ENCODE measurements at places on chromosomes 7 and 10.

- no peak for DNase-seq
Observed at GRCh38 chr10:93671042-93671441, 31.4 kb downstream of the FRA10AC1 start.

- DNase-seq: no peak
Observed at GRCh38 chr10:70333268-70333667, 49.2 kb downstream of the LRRC20 start.

DNA sequence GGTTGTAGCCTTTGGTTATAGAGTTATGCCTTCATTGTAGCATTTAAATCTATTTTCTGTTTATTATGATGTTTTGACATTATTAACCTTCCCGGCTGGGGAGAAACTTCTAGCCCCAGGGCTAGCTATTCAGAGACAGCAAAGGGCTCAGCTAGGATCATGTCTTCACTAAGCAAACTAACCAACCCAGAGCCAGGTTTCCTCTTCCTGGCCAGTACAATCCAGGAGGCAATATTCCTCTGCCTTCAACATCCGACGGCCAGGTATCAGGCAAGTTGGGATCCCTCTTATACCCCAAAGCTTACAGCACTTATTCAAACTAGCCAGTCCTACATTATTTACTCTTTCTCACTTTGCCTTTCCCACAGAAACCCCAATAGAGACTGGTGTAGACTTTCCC lies 1060.7 kb upstream of the GHITM start:
- DNase-seq: no peak

- no peak for DNase-seq
Observed at GRCh38 chr7:5282543-5283316, at the start of gene SLC29A4. SLC29A4 (plus strand) TSS chr7:5282943; CDS start chr7:5287817, 4,874 bp downstream.

- DNase-seq: no peak
Observed at GRCh38 chr7:120994512-120995410, 6.2 kb downstream of the CPED1 start.

DNA sequence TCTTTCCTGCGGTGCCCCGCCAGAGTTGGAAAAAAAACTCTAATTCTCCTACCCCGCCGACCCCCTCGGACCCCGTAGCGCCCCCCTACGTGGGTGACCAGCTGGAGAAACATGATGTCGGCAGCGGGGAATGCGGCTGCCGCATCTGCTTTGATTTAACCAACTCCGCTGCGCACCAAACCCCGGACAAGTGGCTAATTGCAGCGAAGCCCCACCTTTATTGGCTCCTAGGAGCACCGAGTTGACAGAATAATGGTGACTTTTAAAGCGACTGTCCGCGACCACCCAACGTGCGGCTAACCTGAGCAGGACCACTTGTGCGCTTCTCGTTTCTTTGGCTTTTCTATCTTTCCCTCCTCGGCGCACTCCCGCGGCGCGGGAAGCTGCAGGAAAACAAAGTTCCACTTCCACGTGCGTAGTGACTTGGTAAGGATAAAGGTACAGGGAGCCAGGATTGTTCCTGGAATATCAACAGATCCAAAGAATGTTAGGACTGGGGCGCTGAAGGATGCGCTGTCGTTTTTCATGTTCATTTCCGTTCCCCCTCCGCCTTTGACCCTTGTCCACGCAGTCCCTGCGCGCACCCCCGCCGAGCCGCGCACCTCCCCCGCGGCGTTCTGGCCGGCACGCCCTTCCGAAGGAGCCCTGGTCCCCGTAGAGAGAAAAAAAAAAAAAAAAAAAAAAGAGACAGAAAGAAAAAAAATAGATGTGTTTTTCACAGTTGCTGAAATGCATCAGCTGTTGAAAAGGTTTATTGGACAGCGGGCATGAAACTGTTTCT lies 1.4 kb downstream of the WNT16 start:
- DNase-seq: no peak

DNA sequence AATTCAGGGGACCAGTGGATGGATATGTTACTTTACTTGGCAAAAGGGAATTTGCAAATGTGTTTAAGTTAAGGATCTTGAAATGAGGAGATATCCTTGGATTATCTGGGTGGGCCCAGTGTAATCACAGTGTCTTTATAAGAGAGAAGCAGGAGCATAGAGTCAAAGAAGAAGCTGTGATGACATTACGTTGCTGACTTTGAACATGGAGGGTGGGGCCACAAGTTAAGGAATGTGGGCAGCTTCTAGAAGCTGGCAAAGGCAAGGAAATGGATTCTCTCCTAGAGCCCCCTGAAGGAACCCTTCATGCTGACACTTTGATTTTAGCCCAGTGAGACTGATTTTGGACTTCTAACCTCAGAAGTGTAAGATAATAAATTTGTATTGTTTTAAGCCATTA lies 21.8 kb upstream of the SLC26A3 start:
- DNase-seq: no peak

- no peak for DNase-seq
Observed at GRCh38 chr7:148584154-148584827, 6.3 kb upstream of the C7orf33 start.

- peak; percentile 39 for DNase-seq
Observed at GRCh38 chr10:3222068-3222467, 49.5 kb upstream of the PITRM1 start.

- DNase-seq: peak; percentile 71
Observed at GRCh38 chr7:137880432-137880831, 33.7 kb upstream of the DGKI start.

DNA sequence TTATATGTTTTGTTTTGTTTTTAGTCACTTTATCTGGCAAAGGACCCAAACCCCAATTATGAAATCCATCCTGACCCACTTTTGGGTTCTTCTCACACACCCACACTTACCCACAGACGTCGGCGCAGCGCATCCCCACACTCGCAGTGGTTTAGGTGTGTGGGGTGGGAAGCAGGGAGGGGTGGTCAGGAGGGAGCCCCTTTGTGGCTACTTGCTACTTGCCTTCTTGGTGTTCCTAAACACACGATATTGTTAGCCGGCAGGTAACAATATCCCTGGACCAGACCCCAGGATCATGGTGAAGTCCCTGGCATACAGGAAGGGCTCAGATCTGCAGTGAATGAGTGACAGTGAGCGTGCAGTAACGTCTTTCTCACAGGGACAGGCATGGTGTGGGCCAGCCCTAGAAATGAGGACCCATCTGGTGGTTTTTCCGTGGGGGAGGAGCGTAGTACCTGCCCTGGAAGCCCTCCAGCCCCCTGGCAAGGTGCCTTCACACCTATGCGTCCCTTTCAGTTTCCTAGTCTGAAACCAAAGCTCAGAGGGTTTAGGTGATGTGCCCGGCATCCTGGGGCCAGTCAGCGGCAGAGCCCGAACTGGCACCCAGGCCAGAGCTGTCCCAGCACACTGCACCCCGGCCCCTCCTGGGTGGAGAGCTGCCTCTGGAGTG lies 4.4 kb downstream of the SPOCK2 start:
- no peak for DNase-seq

DNA sequence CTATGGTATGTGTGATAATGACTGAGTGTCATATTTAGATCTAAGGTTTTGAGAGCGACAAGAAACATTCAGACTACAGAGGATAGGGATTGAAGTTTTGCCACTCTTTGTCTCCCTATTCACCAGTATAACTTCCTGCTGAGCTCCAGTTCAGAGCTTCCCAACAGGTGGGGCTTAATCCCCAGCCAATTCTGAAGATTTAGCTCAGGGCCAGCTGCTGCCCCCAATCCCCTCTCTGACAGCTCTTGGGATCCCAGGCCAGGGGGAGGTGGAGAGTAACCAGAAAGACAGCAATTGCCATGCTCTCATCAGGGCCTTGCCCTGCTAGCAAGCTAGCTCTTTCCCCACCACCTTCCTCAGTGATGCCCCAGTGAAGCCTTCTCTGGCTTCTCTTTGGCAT lies 57.8 kb downstream of the TRIL start:
- DNase-seq: no peak

DNA sequence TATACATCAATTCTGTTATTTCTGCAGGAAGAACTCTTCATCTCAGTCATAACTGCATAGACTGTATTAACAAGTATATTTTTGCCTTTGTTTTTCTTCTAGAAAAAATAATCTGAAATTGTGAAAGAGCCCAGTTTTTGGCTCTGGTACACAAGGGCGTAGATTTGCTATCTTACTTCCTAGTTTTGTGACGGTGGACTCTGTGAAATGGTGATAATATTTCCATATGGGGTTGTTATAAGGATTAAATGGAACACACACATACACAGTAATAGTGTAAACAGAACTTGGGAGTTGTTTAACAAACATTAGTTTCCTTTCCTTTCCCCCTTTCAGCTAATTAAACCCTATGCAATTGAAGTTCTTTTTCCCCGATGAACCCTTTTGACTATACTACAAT lies 108.7 kb downstream of the MKLN1 start:
- DNase-seq: no peak

GRCh38 chr10:123553810-123554430 lies 112.2 kb upstream of the GPR26 start:
- DNase-seq: no peak

GRCh38 chr10:43880160-43880559 lies 231.5 kb upstream of the ZNF32 start:
- no peak for DNase-seq

- no peak for DNase-seq
Observed at GRCh38 chr10:31757386-31757791, 171.2 kb downstream of the ARHGAP12 start.

DNA sequence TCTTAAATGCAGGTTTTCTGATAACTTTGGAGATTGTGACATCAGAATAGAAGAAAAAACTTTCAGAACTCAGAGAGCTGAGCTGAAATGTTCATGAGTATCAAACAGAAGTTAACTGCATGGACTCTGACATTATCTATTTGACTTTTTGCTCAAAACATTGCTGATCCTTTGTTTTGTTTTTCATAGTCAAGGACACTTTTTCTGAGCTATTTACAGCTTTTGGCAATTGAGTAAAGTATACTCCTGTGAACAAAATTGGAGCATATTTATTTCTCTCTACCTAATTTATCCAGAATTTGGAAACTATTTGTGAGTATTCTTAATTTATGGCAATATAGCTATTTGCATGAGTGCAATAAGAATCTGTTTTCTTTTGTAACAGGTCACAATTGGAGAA lies 11.1 kb downstream of the KCP start:
- DNase-seq: no peak

Measured in AG09309 (cell line).